ENCODE measurements at places on chromosomes 2 and 18.

- DNase-seq = no peak
Measured at GRCh38 chr18:5413447-5413846, 117.9 kb upstream of the ZBTB14 start.

DNA sequence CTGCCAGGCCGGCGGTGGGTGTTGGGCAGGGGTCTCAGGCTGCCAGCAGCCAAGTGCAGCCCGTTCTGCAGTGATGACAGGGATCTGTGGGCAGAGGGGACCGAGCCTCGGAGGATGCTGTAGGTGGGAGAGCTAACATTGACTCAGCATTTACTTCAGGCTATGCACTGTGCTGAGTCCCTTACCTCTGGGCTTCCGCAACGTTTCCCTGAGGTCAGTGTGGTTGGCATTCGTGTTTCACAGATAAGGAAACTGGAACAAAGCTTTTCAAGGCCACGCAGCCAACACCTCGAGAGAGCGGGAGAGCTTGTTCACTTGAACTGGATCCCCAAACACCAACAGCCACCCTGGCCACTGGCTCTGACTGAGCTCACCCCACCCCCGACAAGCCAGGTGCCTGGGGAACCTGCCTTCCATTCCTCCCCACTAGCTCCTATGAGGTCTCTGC lies 839 bp upstream of the GPR148 start:
- no peak for DNase-seq

- DNase-seq = no peak
Measured at GRCh38 chr2:44526352-44526751, 164.6 kb downstream of the CAMKMT start.

DNA sequence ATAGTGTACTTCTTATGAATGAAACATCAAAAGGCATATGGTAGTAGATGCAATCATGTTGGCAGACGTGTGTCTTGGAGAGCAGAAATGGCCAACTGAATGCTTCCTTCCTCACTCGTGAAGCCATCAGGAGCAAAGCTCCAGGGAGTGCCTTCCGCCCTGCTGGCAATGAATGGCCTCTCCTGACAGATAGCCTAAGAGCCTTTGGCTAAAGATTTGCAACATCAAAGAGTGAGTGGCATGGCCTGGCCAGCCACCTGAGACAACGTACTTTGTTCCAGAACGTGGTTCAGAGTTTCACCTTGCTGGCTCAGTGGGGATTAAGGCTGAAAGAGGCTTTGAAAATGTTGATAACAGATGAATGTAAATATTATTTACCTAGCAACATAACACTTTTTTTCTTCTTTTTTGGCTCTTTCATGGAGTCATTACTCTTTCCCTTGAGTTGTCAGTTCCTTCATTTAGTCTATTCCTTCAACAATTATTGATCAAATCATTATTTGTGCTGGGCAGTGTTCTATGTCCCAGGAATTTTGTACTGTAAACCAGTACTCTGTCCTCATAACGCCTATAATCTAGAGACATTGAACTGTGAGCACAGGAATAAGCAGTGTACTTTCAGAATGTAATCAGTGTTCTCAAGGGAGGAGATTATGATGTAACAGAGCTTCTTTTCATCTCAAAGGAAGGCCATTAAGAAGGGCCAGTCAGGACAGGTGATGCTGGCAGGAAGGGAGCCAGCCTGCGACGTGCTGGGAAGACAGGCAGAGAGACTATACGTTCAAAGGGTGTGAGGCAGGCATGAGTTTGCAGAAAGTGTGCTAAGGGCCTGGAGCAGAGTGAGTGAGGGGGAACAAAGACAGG lies 59.4 kb upstream of the SH3RF3 start:
- no peak for DNase-seq

- DNase-seq = no peak
Measured at GRCh38 chr2:150182566-150183235, 304.8 kb downstream of the RND3 start.

GRCh38 chr2:209556354-209556961 lies 132.6 kb downstream of the MAP2 start:
- no peak for DNase-seq

GRCh38 chr2:128563348-128563687 lies 244.7 kb upstream of the HS6ST1 start:
- no peak for DNase-seq

- no peak for DNase-seq
Measured at GRCh38 chr2:40173276-40173675, 278.6 kb downstream of the SLC8A1 start.

GRCh38 chr2:36707050-36707449 lies 10.5 kb downstream of the VIT start:
- DNase-seq = no peak

DNA sequence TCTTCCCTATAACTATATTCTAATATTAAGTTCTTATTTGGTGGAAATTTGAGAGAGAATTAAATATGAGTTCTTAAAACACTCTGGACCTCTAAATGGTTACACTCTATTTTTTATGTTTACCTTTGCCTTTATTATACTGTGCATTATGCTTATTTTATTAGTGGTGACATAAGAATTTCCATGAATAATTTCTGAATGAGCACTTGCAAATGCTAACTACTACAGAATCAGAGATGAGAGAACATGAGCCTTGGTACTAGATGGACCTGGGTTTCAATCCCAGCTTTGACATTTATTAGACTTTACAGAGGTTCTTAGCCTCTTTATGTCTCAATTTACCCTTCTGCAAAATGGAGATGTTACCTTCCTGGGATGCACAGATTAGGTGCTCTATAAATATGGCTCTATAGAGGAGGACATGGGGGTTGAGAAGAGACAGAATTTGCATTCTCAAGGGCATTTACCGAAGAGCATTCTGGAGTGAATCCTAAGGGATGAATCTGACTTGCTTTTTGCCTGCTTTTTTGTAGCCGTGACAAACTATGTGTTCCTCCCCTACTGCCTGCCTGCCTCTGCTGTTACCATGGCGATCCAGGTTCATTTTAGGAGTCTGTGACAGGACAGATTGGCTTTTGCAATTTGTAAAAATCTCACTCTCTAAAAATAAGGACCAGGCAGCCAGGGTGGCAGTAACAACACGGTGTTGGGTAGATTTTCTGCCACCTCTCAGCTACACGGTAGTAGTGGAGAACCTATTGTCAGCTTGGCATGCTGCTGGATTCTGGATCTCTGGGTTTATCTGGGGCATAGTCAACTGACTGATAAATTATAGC lies 20.7 kb upstream of the CNRIP1 start:
- no peak for DNase-seq

GRCh38 chr2:210928714-210929113 lies 372.3 kb downstream of the CPS1 start:
- DNase-seq = no peak

GRCh38 chr2:149221898-149222297 lies 108.5 kb upstream of the LYPD6 start:
- DNase-seq = no peak

- DNase-seq = no peak
Measured at GRCh38 chr2:130864830-130865800, 28.4 kb downstream of the ARHGEF4 start.

- DNase-seq = no peak
Measured at GRCh38 chr2:164842624-164842966, 972 bp upstream of the COBLL1 start.

DNA sequence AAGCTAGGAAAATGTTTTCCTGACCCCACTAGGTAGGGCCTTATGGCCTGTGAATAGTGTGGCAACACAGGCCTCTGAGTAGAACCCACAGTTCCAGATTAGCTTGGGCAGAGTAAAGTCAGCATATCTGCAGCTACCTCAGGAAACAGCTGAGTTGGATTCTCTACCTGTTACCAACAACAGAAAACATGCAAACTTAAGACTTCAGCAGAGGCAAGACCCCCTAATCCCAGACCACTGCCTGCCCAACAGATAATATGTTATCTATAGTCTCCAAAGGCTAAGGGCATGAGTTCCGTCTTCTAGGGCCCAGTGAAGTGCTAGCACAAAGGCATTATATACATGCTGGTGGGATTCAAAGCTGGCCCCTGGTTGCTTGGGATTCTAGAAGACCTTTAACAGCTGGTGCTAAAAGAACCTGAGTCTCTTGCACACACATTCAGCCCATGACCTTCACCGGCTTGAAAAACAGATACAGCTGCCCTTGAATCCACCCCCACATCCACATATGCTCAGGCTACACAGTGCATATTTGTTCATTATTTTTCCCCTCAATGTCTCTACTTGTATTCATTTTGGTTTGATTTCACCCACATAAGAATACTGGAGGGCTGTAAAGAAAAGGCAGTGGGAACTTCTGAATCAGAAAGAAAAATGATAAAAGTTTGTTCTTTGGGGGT lies 13.5 kb upstream of the UBXN4 start:
- DNase-seq = no peak

- no peak for DNase-seq
Measured at GRCh38 chr2:237459226-237459625, 27.8 kb upstream of the MLPH start.

DNA sequence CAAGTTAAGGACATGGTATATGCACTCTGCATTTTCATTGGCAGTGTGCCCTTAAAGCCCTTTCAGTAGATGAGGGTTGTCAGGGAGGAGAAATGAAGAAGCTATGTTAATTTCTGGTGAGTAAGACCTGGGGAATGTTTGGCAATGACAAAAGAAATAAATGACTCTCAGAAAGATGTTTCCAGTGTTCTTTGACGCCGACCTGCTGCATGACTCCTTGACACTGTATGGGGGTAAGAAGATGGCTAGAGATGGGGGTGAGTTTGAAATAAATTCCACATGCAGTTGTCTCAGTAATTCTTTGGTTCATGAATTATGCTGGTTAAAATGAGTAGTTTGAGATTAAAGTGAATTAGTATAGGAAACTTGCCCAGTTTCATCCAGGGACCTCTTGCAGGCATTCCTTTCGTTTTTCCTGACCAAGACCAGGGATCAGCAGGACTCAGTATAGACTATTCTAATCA lies 5.9 kb downstream of the CCDC121 start:
- peak; percentile 17 for DNase-seq

DNA sequence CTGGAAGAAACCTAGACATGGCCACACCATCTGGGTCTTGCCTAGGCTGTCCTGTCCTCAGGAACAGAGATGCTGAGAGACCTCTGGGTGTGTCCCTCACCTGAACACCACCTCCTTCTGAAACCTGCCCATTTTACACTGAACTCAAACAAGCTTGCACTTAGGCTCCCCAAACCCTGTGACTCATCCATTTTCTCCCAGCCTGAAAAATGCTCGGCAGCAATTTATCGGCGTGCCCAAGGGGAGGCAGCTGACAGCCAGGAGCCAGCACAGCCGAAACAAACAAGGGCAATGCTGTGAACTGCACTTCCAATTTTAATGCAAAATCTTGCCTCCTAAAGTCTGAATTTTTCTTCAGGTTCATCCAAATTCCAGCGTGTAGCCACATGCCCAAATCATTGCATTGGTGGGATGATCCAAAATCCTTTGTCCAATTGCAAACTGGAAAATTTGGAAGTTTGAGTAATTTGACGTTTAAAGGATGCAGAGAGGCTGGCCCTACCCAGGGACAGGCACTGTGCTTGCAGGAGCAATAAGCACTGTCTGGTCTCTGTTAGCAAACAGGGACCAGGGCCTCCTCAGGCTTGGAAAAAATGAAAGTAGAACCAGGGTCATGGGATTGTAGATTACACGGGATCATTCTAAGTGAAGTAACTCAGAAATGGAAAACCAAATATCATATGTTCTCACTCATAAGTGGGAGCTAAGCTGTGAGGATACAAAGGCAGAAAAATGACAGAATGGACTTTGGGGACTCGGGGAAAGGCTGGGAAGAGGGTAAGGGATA lies 67.7 kb downstream of the GALNT14 start:
- DNase-seq = no peak

GRCh38 chr18:76448256-76449110 lies 46.6 kb downstream of the ZNF516 start:
- no peak for DNase-seq

DNA sequence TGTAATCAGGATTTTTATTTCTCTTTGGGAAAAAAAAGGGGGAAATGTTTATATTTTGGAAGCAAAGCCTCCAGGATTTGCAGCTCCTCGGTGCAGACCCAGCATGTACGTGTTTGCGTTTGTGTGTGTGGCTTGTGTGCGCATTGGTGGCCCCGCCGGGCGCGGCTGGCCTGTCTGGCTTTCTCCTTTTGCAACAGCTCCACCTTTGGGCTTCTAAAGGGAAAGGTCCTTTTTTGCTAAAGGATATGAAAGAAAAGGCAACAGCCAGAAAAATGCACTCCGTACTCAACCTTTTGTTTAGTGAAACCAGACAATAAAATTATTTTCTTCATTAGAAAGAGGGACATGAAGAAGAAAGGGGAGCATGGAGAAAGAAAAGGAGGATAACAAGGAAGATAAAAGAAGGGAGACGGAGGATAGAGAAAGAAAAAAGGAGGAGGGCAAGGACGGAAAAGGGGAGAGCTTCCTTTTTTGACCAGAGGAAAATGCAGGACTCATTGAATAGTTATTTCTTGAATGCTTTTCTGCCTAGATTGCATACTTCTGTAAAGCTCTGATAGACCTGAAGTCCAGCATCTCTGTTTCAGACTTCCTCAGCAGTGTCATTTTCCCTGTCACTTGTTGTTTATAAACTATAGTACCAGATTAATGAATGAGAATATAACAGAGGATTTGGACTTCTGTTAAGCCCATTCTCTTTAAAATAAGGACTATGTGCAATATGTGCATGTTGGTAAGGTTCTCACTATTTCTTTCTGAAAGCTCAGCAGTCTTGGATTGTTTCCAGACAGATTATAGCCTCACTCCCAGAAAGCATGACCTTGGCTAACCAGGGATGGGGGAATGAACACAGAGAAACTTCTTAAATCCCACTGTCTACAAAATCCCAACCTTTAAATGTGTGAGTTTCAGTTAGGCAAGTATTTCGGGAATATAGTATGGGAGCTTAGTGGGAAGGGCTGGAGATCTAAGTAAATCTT lies 563.1 kb upstream of the PIK3C3 start:
- DNase-seq = peak; percentile 38

- DNase-seq = no peak
Measured at GRCh38 chr18:62569081-62569655, 46.3 kb downstream of the ZCCHC2 start.

GRCh38 chr2:30155202-30155601 lies 8.4 kb downstream of the YPEL5 start:
- no peak for DNase-seq

GRCh38 chr2:238998801-238999200 lies 150.9 kb downstream of the TWIST2 start:
- no peak for DNase-seq

DNA sequence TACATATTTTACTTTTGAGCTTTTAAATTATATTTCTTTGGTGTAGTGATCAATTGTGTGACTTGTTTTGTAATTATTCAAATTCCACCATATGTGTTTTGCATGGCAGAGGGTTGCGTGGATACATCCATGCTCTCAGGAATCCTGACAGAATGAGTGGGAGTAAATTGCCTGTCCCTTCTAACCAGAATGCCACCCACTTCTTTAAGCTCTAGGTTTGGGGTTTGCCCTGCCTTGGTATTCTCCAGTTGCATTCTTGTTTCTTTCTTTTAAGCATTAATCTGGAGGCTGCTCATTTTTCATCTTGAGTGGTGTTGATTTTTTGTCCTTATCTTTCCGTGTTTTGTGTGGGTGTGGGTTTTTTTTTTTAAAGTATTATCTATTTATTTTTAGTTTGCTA lies 360.0 kb downstream of the PTPRM start:
- no peak for DNase-seq

DNA sequence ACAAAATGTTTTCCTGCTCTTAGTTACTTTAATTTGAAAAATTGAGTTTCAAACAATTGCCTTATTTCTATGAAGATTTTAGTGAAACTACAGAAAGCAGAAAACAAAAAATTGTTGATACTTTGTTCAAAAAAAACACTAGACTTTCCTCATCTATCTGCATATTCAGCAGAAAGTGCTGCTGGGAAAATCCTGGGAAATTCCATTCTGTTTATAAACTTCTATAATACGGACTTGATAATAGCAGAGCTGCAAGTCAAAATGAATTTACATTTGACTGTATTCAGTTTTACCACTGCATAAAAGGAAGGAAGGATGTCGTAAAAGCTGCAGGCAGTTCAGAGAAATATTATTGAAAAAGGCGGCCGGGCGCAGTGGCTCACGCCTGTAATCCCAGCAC lies 24.9 kb upstream of the ERICH2 start:
- no peak for DNase-seq

Measured in LoVo (cell line).